ENCODE measurements at places on chromosomes 16 and 17. TPM values are rescaled to one million over a fixed set of nuclear protein-coding genes. Genes with fewer than 3 reads are reported as not detected.

OR1E1 gene
- polyA plus RNA-seq: not detected

HAP1 gene
- polyA plus RNA-seq: 3.9 TPM

NR1D1 gene
- polyA plus RNA-seq: 43.8 TPM

CRHR1 gene
- 4.1 TPM for polyA plus RNA-seq

STX1B gene
- 38.2 TPM for polyA plus RNA-seq

DOC2A gene
- polyA plus RNA-seq: 23.1 TPM

MYL11 gene
- polyA plus RNA-seq: not detected

CA4 gene
- 21.7 TPM for polyA plus RNA-seq

CDH15 gene
- not detected for polyA plus RNA-seq

IRX5 gene
- polyA plus RNA-seq: 7.9 TPM

CDH16 gene
- not detected for polyA plus RNA-seq

FLII gene
- polyA plus RNA-seq: 129 TPM

RTN4RL1 gene
- polyA plus RNA-seq: 4.3 TPM

JUP gene
- 195 TPM for polyA plus RNA-seq

USP36 gene
- polyA plus RNA-seq: 24.7 TPM

ODAD4 gene
- polyA plus RNA-seq: 6.2 TPM

VTN gene
- 0.56 TPM for polyA plus RNA-seq

CBLN1 gene
- 36.4 TPM for polyA plus RNA-seq

PRCD gene
- polyA plus RNA-seq: 9.9 TPM

TMEM88 gene
- polyA plus RNA-seq: 9.8 TPM

CCL18 gene
- 0.36 TPM for polyA plus RNA-seq

EME1 gene
- 6.0 TPM for polyA plus RNA-seq

HAS3 gene
- 6.5 TPM for polyA plus RNA-seq

TMEM235 gene
- 9.8 TPM for polyA plus RNA-seq

RNF43 gene
- 0.56 TPM for polyA plus RNA-seq

NPIPA5 gene
- 12.2 TPM for polyA plus RNA-seq

PIK3R6 gene
- polyA plus RNA-seq: 0.24 TPM

TBC1D26 gene
- not detected for polyA plus RNA-seq

SCNN1B gene
- polyA plus RNA-seq: 0.63 TPM

ZNF597 gene
- 0.78 TPM for polyA plus RNA-seq

KRT12 gene
- polyA plus RNA-seq: not detected

XAF1 gene
- polyA plus RNA-seq: 1.8 TPM

FN3K gene
- 99.9 TPM for polyA plus RNA-seq

ZG16B gene
- not detected for polyA plus RNA-seq

JPT2 gene
- polyA plus RNA-seq: 162 TPM

CHP2 gene
- polyA plus RNA-seq: 0.22 TPM

EVPLL gene
- polyA plus RNA-seq: not detected

DHRS13 gene
- 34.5 TPM for polyA plus RNA-seq

B3GNT9 gene
- polyA plus RNA-seq: 16.5 TPM

KIF19 gene
- polyA plus RNA-seq: 48.2 TPM

MMP25 gene
- polyA plus RNA-seq: 0.34 TPM

HASPIN gene
- 5.0 TPM for polyA plus RNA-seq

ANKRD40CL gene
- polyA plus RNA-seq: not detected

CHD9NB gene
- 0.19 TPM for polyA plus RNA-seq

HES7 gene
- not detected for polyA plus RNA-seq

Measured in brain (organoid and tissue), 16 donors.